ENCODE measurements at places on chromosomes 6 and 20.

- no peak for DNase-seq
Observed at GRCh38 chr6:87261534-87261933, 60.9 kb upstream of the SMIM8 start.

GRCh38 chr6:17021539-17021889, 80.3 kb upstream of the STMND1 start:
- DNase-seq = no peak

- DNase-seq = no peak
Observed at GRCh38 chr20:14341801-14342200, 4.4 kb upstream of the FLRT3 start.

- DNase-seq = no peak
Observed at GRCh38 chr6:170294813-170295509, 4.1 kb upstream of the DLL1 start.

GRCh38 chr20:13758884-13759283, 25.8 kb downstream of the ESF1 start:
- DNase-seq = no peak

- no peak for DNase-seq
Observed at GRCh38 chr6:89644864-89645263, 6.3 kb upstream of the LYRM2 start.

- DNase-seq = no peak
Observed at GRCh38 chr20:58188527-58188926, 39.9 kb downstream of the ANKRD60 start.

DNA sequence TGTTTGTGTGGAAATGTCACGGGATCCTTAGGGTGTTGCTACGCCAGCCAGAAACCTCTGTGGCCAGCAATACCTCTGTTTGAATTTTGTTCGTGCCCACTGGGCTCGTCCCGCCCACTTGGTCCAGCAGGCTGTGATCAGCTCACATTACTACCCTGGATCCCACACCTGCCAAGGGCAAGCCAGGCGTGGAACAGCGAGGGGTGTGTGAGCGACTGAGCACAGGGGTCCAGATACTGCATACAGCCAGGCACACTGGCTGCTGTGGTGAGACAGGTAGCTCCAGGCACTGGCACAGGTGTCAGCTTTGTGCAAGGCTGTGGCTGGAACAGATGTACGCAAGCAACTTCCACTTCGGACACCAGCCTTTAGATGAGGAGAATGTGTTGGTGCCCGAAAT, 718.9 kb downstream of the EPHA7 start:
- no peak for DNase-seq

- DNase-seq = no peak
Observed at GRCh38 chr6:121664158-121664557, 228.7 kb downstream of the GJA1 start.

DNA sequence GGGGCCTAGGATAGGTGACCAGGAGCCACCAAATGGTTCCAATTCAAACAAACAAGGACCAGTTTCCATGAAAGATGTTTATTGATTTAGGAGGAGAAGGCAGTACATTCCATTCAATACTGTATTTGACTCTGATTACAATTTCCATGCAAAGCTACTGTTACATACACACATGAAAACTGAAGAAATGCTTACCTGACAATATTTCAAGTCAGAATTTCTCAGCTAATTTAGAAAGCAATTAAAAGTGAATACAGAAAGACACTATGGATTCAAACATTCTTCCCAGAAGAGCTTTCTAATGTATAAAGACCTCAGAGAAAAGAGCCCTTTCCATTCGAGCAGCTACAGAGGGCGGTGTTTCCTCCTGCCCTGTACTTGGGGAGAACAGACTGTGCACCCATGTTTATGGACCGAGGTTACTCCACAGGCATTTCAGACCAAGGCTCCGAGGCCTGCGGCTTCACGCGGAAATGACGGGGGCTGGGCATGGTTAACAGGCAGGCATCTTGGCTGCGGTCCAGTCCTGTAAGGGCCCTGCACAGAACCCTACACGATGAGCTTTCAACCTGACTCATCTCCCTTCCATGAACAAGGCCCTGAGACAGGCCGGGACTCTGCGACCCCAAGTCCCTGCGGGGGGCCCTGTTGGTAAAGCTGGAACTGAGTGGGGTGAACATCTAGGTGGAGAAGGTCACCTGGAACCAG, 25.7 kb upstream of the TCFL5 start:
- no peak for DNase-seq

DNA sequence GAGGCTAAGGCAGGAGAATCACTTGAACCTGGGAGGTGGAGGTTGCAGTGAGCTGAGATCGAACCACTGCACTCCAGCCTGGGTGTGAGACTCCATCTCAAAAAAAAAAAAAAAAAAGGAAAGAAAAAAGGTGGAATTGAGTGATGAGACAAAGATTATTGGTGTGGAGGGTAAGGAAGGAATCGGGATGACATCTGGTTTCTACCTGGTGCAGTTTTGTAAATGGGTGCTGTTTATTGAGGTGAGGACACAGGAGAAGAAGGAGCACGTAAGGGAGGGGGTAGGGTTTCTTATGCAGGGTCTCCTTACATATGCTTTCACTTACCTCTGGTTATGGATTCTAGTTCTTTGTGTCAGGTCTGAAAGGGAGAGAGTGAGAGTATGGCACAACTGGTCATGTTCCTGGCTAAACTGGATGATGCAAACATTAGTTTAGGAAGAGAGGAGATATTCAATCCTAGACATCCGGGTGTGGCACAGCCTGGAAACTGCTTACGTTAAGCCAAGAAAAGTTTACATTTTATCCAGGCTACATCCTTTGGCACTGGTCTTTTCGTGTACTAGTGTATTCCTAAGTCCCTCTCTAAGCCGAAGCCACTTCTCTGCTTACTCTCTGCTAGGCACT, 5.4 kb downstream of the RALY start:
- DNase-seq = no peak

- no peak for DNase-seq
Observed at GRCh38 chr6:95135182-95135581, 442.2 kb upstream of the MANEA start.

- DNase-seq = no peak
Observed at GRCh38 chr6:155883334-155883731, 427.7 kb upstream of the NOX3 start.

DNA sequence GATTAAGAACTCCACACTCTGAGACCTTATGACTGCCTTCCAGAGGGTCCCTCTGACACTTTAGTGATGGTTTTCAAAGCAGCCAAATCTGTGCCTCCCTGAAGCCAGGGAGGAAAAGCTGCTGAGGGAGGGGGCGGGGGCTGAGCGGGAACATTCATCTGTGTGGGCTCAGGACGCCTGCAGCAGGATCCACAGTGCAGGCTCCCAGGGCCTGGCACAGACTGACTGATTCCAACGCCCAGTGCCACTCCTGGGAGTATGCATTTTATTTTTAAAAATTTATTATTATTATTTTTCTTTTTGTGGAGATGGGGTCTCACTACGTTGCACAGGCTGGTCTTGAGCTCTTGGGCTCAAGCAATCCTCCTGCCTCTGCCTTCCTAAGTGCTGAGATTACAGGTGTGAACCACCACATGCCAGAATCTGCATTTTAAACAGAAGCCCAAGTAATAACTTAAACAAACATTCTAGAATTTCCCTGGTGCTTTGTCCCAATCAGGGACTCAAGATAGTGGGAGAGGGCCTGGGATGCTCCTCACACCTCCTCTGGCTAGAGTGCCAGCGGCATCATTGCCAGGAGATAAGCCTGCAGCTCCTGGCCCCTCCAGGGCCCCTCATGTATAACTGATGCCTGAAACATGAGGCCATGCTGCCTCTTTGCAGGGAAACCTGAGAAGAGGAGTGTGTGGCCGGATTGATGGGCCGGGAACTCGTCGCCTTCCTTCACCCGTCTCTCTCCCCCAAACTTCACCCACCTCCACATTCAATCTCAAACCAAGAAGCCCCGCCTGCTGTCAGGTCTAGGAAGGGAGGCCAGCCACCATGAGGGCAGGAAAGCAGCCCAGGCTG, 438 bp upstream of the TMC2 start:
- no peak for DNase-seq

- no peak for DNase-seq
Observed at GRCh38 chr6:109075934-109076333, 18.7 kb downstream of the SESN1 start.

DNA sequence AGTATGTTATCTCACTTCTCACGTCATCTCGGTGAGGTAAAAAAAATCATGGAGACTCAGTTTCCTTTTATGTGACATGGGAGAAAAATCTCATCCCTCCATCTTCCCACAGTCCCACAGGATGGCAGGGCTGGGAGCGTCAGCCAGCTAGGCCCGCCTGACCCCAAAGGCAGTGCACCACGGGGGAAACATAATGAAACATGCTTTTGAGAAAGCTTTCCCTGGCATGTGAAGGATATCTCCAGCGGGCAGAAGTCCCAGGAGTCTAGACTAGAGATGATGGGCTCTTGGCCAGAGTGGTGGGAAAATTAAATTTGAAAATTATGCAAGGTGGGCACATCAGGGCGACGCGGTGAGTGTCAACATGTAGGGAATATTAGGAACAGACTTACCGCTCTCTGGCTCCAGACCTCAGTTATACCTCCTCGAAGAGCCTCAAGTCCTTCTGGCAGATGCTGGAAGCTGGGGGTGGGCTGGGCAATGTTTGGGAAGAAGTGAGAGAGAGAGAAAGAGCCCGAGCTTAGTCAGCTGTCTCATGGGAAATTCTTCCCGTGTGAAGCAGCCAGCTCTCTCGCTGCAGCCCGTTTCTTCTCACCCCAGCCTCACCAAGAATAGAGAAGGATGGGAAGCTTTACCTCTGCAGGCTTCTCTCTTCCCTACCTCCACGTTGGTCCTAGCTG, 52.3 kb downstream of the MOCS1 start:
- no peak for DNase-seq

DNA sequence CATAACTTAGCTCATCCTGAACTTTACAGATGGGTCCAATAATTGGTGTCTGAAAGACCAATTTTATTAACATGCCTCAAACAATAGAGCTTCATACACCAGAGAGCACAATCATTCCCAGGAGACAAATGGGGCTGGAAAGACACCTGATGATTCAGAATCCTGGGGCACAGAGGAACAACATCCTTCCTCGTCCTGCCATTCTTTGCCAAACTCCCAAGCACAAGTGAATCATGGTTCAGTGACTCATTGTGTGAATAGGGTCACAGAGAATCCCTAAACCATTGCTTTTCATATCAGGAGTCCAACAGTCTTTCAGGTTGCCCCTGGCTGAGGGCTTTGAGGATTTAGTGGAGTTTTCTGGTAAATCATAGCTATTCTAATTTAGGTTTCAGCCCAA, 266.4 kb upstream of the BMP2 start:
- no peak for DNase-seq

GRCh38 chr20:44153636-44154043, 33.3 kb downstream of the JPH2 start:
- no peak for DNase-seq

DNA sequence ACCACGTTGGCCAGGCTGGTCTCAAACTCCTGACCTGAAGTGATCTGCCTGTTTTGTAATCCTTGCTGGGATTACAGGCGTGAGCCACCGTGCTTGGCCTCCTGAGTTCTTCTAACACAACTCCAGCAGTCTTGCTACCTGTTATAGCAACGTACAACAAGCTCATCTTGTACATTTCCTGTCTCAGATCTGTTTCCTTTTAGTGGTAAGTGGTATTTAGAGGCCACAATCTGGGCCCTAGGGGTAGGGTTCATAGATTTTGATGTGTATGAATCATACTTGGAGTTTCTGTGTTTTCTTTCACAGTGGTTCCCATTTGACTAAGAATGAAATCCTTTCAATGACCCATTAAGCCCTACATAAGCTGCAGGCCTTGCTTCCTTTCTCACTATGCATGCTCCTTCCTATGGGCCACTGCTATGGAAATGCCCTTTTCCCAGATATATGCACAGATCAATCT, 27.1 kb upstream of the SYNCRIP start:
- peak; percentile 13 for DNase-seq

GRCh38 chr6:37960139-37960935, 140.8 kb downstream of the ZFAND3 start:
- no peak for DNase-seq

GRCh38 chr6:168956884-168957730, 296.5 kb downstream of the THBS2 start:
- DNase-seq = peak; percentile 33

GRCh38 chr20:37741055-37741454, 47.2 kb downstream of the CTNNBL1 start:
- DNase-seq = no peak

DNA sequence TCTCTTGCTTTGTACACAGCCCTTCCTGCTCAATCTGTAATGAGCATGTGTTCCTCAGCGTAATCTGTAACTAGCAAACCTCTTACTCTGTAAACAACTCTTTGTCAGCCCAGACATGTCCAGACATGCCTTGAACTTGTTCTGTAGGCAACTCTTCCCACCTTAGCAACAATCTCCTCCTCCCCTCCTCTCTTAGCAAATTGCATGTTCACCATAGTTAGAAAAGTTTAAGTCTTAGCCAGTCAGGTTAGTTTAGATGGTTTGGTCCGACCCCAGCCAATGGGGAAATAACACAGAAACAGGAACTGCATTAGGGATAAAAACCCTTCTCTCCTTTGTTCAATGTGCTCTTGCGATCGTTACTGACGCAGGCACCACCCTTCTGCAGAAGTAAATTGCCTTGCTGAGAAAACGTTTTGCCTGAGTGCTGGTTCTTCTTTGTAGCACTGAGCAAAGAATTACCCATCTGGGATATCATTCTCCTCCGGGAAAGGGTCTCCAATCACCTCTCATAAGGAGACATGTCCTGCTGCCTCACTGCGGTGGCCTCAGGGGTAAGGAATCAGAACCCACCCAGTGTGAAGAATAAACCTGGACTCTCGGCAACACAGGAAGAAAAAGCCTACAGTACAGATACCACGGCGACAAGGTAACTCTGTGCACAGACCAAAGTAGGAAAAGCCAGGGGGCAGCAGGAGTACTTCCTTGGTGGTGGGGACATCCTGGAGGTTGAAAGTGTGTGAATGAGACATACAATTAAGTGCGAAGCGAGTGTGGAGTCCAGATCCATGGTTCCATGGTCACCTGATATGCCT, 26.2 kb downstream of the PLN start:
- DNase-seq = no peak

DNA sequence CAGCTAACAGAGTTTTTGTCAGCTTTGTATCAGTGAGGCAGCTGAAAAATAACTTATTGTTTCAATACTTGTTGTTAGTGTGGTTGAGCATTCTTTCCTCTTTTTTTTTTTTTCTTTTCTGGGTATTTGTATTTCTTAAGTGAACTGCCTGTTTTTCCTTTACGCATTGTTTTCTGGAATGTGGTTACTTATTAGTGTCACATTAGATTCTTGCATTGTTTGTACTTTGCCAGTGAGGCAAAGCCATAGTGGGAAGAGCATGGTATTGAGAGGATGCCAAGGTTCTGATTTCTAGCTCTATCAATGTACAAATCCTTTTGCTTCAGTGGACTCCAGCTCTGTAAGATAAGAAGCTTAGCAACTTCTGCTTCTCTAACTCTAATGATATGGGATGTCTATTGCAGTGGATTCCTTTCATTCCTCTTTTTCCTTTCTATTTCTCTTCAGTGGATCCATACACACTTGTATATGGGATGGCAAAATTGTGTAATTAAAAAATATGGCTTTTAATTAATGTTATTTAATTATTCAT, 3.9 kb downstream of the CDKAL1 start:
- no peak for DNase-seq

GRCh38 chr6:111803371-111803770, 69.9 kb downstream of the FYN start:
- DNase-seq = no peak

All from T-helper 9 cell (primary cell).